ENCODE measurements at places on chromosomes 6 and 20. TPM values are rescaled to one million over a fixed set of nuclear protein-coding genes. Genes with fewer than 3 reads are reported as not detected.

The LST1 gene
- total RNA-seq, result 109 TPM

The KIF25 gene
- not detected for total RNA-seq

The HSP90AB1 gene
- 734 TPM for total RNA-seq

The LY6G6D gene
- total RNA-seq, result not detected

The LGSN gene
- 0.18 TPM for total RNA-seq

The TAPBP gene
- total RNA-seq, result 235 TPM

GRCh38 chr20:34834459-34834893, 9.0 kb upstream of the NCOA6 start:
- no peak overlapping the region for H3K4me3 ChIP-seq
- peaks cover 59% of the 10 kb centered on the region for H3K27me3 ChIP-seq
- no peak for DNase-seq
- no peak overlapping the region for H3K27ac ChIP-seq
- H3K4me1 ChIP-seq, result peaks cover 2% of the 10 kb centered on the region

DNA sequence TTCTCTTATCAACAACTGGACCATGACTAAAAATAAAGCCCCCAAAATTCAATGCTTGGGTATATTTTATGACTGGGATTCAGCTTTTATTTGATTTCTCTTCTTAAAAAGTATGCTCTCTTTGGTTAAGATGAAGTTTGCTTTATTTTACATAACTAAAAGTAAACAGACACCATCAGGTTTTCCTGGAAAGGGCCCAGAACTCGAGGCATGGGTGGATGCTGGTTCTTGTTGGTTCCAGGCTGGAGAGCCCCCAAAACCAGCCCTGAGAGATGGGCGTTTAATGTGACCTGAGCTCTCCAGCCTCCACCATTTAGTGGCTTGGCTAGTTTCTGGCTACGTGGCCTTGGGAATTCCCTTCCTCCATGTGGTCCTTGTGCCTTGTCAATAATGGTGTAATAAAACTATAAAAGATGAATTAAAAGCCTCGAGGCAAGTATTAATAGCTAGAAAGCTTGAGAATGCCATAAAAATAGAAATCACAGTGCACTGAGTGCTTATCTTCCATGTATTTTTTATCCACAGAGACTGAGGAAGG, 34.1 kb downstream of the BANF2 start:
- H3K36me3 ChIP-seq, result no peaks in the 10 kb centered on the region
- no peak overlapping the region for H3K27ac ChIP-seq
- H3K4me1 ChIP-seq, result no peaks in the 10 kb centered on the region
- no peak overlapping the region for H3K4me3 ChIP-seq
- DNase-seq, result no peak
- peaks cover 3% of the 10 kb centered on the region for H3K27me3 ChIP-seq

- H3K27me3 ChIP-seq, result peaks cover 14% of the 10 kb centered on the region
- no peak for DNase-seq
- no peaks in the 10 kb centered on the region for H3K36me3 ChIP-seq
Observed at GRCh38 chr6:166201878-166202277, 34.2 kb upstream of the TBXT start.

- H3K36me3 ChIP-seq, result no peaks in the 10 kb centered on the region
- no peaks in the 10 kb centered on the region for H3K4me1 ChIP-seq
- DNase-seq, result no peak
- H3K27ac ChIP-seq, result no peak overlapping the region
- no peak overlapping the region for H3K4me3 ChIP-seq
Observed at GRCh38 chr6:128952902-128953301, 70.0 kb downstream of the LAMA2 start.

DNA sequence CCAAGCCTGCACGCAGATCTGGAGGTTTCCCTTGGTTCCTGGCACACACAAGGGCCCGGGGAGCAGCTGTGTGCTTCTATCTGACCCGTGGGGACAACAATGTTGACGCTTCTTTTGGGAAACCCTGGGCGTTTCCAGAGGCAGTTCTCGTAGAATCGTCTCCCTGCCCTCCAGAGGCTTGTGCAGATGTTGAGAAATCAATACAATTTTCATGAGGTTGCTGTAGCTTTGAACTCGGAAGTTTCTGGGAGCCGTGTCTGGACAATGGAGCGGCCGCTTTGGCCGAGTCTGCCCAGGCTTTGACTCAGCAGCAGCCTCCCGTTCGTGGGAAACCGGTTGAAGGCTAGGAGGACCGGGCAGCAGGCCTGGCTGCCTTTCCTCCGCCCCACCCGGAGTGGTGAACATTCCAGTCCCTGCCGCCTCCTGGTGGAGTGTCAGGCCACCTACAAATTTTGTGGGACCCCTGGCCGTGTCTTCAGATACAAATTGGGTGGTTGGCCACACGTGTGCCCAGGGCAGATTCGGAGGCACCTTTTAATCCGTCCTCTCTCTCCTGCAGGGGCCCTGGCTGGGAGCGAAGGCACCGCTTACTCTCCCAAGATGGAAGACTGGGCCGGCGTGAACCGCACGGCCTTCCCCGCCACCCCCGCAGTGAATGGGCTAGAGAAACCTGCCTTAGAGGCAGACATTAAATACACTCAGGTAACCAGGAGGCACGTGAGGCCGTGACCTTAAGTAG, 2.7 kb downstream of the PAX1 start:
- H3K4me3 ChIP-seq, result no peak overlapping the region
- no peaks in the 10 kb centered on the region for H3K36me3 ChIP-seq
- peaks cover 83% of the 10 kb centered on the region for H3K27me3 ChIP-seq
- H3K27ac ChIP-seq, result no peak overlapping the region
- no peak for DNase-seq

- no peak overlapping the region for H3K27ac ChIP-seq
- no peak for DNase-seq
- peaks cover 2% of the 10 kb centered on the region for H3K4me1 ChIP-seq
- peaks cover 32% of the 10 kb centered on the region for H3K27me3 ChIP-seq
Observed at GRCh38 chr6:43074847-43075669, 1.1 kb upstream of the PTK7 start.

GRCh38 chr20:41361757-41362747, 4.6 kb downstream of the EMILIN3 start:
- no peak overlapping the region for H3K27ac ChIP-seq
- H3K4me3 ChIP-seq, result no peak overlapping the region
- H3K4me1 ChIP-seq, result no peaks in the 10 kb centered on the region
- no peak for DNase-seq
- no peaks in the 10 kb centered on the region for H3K36me3 ChIP-seq

- no peaks in the 10 kb centered on the region for H3K36me3 ChIP-seq
- no peak for DNase-seq
- no peak overlapping the region for H3K4me3 ChIP-seq
Observed at GRCh38 chr6:72905705-72906478, 284.0 kb downstream of the KCNQ5 start.

GRCh38 chr6:170111816-170112582, 178.9 kb downstream of the DLL1 start:
- no peaks in the 10 kb centered on the region for H3K4me1 ChIP-seq
- DNase-seq, result peak; percentile 19
- no peaks in the 10 kb centered on the region for H3K36me3 ChIP-seq
- no peak overlapping the region for H3K4me3 ChIP-seq
- peaks cover 3% of the 10 kb centered on the region for H3K27me3 ChIP-seq
- no peak overlapping the region for H3K27ac ChIP-seq

DNA sequence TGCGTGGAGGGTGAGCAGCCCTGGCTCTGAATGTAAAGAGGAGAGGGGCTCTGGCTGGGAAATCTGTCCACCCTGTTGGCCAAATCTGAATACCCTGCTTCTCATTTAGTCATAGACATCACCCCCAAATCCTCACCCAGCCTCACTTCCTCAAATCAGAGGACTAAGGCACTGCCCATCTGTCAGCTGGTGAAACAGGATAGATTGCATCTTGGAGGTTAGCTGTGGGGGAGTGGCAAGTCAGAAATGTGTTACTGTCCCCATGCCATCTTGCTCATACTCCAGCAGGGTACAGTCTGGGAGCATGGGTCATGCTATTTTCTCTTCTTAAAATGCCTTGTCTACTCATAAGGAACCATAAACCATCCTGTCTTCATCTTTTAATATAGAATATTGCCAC, 9.5 kb upstream of the DTNBP1 start:
- no peak overlapping the region for H3K4me3 ChIP-seq
- no peaks in the 10 kb centered on the region for H3K36me3 ChIP-seq
- DNase-seq, result no peak
- H3K4me1 ChIP-seq, result no peaks in the 10 kb centered on the region
- peaks cover 42% of the 10 kb centered on the region for H3K27me3 ChIP-seq

GRCh38 chr6:134145786-134146185, 93.4 kb upstream of the SLC2A12 start:
- H3K27me3 ChIP-seq, result peaks cover 6% of the 10 kb centered on the region
- no peak overlapping the region for H3K27ac ChIP-seq
- H3K4me3 ChIP-seq, result no peak overlapping the region
- H3K4me1 ChIP-seq, result no peaks in the 10 kb centered on the region
- H3K36me3 ChIP-seq, result no peaks in the 10 kb centered on the region
- no peak for DNase-seq

GRCh38 chr20:57435498-57436222, 44.5 kb downstream of the RBM38 start:
- H3K4me3 ChIP-seq, result no peak overlapping the region
- H3K27me3 ChIP-seq, result peaks cover 11% of the 10 kb centered on the region
- peak; percentile 50 for DNase-seq
- peaks cover 5% of the 10 kb centered on the region for H3K36me3 ChIP-seq
- H3K4me1 ChIP-seq, result peaks cover 50% of the 10 kb centered on the region
- H3K27ac ChIP-seq, result no peak overlapping the region

DNA sequence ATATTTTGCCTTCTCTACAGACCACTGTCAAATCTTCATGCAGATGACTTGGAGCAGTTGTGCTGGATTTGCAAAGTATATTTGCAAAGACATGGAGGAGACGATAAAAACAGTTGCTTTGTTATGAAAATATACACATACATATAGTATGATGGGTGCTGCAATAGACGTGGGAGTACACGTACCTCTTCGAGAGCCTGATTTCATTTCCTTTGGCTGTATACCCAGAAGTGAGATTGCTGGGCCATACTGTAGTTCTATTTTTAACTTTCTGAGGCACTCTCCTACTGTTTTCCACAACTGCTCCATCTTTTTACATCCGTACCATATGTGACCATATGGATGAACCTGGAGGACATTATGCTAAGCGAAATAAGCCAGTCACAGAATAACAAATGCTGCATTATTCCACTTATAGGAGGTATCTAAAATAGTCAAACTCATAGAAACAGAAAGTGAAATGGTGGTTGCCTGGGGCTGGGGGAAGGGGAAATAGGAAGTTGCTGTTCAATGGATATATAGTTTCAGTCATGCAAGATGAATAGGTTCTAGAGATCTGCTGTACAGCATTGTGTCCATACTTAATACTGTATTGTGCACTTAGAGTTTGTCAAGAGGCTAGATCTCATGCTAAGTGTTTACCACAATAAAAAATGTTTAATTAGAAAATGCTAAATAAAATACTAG, 223.8 kb downstream of the HAO1 start:
- H3K36me3 ChIP-seq, result no peaks in the 10 kb centered on the region
- H3K27ac ChIP-seq, result no peak overlapping the region
- no peak overlapping the region for H3K4me3 ChIP-seq
- no peak for DNase-seq

- no peaks in the 10 kb centered on the region for H3K4me1 ChIP-seq
- H3K36me3 ChIP-seq, result no peaks in the 10 kb centered on the region
- H3K4me3 ChIP-seq, result no peak overlapping the region
- H3K27ac ChIP-seq, result no peak overlapping the region
Observed at GRCh38 chr6:162116902-162117525, 610.6 kb downstream of the PRKN start.

- no peaks in the 10 kb centered on the region for H3K27me3 ChIP-seq
- H3K4me3 ChIP-seq, result no peak overlapping the region
- H3K4me1 ChIP-seq, result no peaks in the 10 kb centered on the region
Observed at GRCh38 chr6:67221226-67221625, 1413.9 kb upstream of the ADGRB3 start.

DNA sequence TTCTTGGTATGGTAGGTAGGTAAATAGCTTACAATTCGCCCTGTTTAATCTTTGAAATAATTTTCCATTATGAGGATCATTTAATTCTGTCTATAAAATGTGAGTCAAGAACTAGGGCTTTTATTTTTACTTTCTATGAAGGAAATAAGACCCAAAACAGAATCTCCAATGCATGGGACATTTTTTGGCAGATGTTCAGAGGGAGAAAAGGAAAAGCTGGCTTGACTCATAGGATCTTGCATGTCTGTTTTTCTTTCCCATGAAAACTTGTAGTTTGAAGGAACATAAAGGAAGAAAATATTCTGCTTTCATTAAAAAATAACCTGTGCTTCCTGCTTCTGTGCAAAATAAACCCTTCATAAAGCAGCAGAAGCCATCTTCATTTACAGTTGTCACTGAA, 143.1 kb upstream of the INSM1 start:
- no peaks in the 10 kb centered on the region for H3K36me3 ChIP-seq
- H3K27ac ChIP-seq, result no peak overlapping the region
- DNase-seq, result no peak
- H3K27me3 ChIP-seq, result peaks cover 14% of the 10 kb centered on the region
- no peaks in the 10 kb centered on the region for H3K4me1 ChIP-seq
- no peak overlapping the region for H3K4me3 ChIP-seq

DNA sequence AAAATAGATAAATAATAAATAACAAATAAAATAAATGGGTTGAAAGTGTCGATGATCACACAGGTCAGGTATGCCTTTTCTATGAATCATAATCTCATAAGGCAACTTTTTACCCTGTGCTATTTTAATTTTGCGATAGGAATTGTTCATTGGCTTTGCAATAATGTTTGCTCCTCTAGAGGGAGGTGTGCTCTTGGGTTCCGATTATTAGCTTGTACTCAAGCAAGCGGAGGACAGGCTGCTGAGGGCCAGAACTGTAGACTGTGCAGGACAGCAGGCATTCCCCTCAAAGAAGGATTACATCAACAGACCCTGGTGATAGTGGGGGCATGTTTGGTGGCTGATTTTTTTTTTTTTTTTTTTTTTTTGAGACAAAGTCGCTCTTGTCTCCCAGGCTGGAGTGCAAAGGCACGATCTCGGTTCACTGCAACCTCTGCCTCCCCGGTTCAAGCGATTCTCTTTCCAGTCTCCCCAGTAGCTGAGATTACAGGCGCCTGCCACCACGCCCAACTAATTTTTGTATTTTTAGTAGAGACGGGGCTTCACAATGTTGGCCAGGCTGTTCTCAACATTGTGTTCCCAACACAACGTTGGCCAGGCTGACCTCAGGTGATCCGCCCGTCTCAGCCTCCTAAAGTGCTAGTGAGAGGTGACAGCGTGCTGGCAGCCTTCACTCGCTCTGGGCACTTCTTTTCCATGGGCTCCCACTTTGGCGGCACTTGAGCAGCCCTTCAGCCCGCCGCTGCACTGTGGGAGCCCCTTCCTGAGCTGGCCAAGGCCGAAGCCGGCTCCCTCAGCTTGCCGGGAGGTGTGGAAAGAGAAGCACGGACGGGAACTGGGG, 35.6 kb downstream of the RIOK1 start:
- H3K27me3 ChIP-seq, result no peaks in the 10 kb centered on the region
- H3K27ac ChIP-seq, result no peak overlapping the region
- no peaks in the 10 kb centered on the region for H3K4me1 ChIP-seq
- no peaks in the 10 kb centered on the region for H3K36me3 ChIP-seq
- no peak overlapping the region for H3K4me3 ChIP-seq

- H3K27ac ChIP-seq, result peak overlapping the region; percentile 92
- H3K4me3 ChIP-seq, result no peak overlapping the region
- H3K36me3 ChIP-seq, result peaks cover 5% of the 10 kb centered on the region
- no peaks in the 10 kb centered on the region for H3K27me3 ChIP-seq
Observed at GRCh38 chr6:259316-259715, 33.0 kb upstream of the DUSP22 start.
